ENCODE measurements at places on chromosomes 3 and 15.
A peak's percentile ranks its signal among the peaks of the same experiment; 100 is the strongest.

DNA sequence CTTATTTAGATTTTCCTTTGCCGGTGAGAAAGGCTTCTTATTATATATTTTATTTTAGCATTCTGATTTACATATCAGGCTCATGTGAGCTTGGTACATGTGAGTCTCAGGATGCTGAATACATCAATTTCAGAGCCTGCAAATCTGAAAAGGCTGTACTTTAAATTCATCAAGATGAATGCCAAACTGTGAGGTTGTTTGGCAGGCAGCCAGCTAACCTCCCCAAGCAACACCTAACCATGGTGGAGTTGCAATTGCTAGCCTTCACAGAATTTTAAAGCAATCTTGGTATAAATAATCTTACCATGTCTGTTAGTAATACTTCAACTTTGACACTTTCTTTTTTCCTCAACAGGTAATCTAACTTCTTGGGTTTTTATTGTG is 252.5 kb downstream of the CDIN1 start:
- peak; percentile 2 for DNase-seq

GRCh38 chr3:157861076-157861765 is 245.0 kb downstream of the SHOX2 start:
- no peak for DNase-seq

GRCh38 chr15:28246605-28247004 is 75.4 kb downstream of the HERC2 start:
- DNase-seq = no peak

DNA sequence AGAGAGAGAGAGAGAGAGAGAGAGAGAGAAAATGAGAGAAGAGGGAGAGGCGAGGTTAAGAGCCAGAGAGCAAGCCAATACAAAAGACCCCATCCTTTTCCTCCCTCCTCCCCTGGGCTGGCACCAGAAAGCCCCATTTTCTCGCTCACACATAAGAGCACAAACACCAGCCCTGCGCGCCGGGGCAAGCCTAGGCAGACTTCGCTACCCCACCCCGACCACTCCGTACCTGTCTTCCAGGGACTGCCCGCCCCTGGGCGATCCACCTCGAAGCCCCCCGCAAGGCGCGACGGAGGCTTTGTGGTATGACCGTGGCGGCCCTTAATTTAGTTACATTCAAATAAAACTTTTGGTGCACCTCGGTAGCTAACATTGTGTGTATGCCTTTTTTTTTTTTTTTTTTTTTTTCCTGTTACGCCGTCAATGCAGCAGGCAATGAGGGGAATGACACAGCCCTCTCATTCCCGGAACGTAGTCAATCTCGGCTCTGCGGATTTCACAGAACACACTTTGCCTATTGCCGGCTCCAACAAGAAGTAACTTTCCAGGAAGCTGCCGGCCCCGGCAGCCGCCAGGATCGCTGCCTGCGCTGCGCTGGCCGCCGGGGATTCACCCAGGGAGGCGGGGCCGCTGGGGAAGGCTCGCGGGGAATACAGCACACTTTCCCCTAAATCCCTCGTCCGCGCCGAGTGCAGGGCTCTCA is 7.7 kb downstream of the BCL6 start:
- peak; percentile 73 for DNase-seq

DNA sequence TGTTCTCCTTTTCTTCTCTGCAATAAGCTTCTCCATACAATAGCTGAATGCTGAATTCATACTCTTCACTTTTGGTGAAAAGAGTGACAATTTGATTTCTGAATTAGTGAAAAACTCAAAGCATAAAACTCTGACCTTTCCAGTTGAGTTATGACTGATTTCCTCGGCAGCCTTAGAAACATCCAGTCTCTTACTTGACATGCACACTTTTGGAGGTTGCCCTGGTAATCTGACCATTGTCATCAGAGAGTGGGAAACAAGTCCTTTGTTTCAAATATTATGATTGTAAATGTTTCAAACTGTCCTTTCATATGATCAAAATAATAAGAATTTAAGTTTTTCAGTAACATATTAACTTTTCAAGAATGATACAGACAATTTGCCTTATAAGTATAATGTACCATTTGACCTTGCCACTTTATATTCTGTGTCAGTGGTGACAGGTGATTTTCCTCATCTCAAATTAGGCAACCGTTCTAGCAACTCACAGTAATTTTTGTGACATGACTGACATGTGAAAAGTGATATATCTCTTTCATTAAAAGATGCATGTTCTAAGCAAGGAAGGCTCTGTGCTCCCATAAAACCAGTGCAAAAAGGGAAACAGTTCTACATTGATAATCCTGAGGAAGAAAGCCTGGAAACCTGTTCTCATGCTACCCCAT is 507.6 kb upstream of the ROBO2 start:
- no peak for DNase-seq

- no peak for DNase-seq
Measured at GRCh38 chr15:89141885-89142284, 53.6 kb downstream of the ABHD2 start.

DNA sequence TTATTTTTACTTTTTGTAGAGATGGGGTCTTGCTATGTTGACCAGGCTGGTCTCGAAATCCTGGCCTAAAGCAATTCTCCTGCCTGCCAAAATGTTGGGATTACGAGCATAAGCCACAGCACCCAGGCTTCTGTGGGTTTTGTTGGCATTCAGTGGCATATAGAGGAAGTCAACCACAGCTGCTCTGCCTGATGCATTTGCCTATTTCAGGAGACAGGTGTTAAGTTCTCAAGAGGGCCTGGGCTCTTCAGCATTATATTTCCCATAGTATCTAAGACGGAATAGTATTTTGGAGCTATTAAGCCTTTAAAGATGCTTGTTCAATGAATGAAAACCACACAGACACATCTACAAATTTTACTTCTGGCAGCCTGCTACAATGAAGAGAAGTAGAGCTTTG is 73.5 kb upstream of the CSPG5 start:
- DNase-seq = no peak

DNA sequence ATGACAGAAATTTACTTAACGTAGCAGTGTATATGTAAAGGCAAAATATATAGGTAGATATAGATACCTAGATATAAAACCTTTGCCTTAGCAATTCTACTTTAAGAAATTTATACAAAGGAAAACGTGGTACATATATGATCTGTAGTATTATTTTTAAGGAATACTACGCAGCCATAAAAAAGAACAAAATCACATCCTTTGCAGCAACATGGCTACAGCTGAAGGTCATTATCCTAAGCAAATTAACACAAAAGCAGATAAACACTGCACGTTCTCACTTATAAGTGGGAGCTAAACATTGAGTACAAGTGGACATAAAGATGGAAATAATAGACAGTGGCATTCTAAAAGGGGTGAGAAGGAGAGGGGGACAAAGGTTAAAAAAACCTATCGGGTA is 14.8 kb upstream of the LIPC start:
- DNase-seq = no peak

GRCh38 chr15:98938105-98938417 is 69.5 kb downstream of the PGPEP1L start:
- no peak for DNase-seq

GRCh38 chr3:181623924-181624694 is 87.6 kb upstream of the SOX2 start:
- no peak for DNase-seq
